ENCODE measurements at places on chromosomes 1 and 21.
A peak's percentile ranks its signal among the peaks of the same experiment; 100 is the strongest.

DNA sequence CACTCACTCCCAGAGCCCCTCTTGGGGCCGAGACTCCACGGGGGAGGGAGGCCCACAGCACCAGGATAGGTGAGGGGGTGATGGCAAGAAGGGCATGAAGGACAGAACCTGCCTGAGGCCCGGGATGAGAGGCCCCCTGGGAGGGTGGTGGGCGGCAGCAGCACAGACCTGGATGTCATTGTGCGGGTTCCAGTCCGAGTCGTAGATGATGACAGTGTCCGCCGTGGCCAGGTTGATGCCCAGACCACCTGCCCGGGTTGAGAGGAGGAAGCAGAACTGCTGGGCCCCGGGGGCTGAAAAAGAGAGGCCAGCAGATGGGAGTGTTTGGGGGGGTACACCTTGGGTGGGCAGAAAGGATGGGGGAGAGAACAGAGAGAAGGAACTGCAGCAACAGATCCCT is 50.1 kb downstream of the CHD5 start:
- DNase-seq = no peak
- peaks cover 8% of the 10 kb centered on the region for H3K4me1 ChIP-seq
- H3K36me3 ChIP-seq = no peaks in the 10 kb centered on the region
- H3K4me3 ChIP-seq = no peak overlapping the region

- no peaks in the 10 kb centered on the region for H3K36me3 ChIP-seq
- H3K4me3 ChIP-seq = no peak overlapping the region
Observed at GRCh38 chr1:70043804-70044203, 161.6 kb downstream of the LRRC40 start.

GRCh38 chr1:171654201-171654941 is 1.9 kb upstream of the MYOC start:
- H3K4me1 ChIP-seq = peaks cover 32% of the 10 kb centered on the region
- no peaks in the 10 kb centered on the region for H3K27me3 ChIP-seq
- H3K4me3 ChIP-seq = no peak overlapping the region

DNA sequence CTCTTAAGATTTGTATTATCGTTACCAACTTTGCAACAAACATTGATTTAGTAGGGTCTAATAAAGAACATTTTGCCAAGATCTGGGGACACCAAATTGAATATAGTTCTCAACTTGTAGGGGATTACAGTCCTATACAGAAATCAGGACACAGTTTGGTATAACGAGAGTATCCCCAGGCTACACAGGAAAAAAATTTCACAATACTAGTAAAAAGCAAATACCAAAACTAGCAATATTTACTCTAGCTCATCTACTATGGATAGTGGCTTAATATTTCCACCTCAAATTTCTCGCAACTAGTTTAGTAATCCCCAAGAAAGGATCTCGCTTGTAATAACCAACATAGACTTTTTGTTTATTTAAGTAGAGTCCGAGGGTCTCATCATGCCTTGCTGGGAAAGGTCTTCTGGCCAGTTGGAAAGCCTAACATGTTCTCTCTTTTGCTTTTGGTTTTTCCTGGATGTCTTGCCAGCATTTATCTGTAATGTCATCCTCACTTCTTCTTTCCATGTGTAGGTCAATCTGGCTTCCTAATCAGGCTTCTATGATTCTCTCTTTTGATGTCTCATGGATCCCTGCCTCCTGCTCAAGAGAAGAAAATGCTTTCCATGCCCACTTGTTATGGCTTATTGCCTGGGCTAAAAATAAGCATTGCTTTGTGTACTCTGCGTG is 104.7 kb upstream of the KCNK2 start:
- H3K36me3 ChIP-seq = no peaks in the 10 kb centered on the region
- H3K4me3 ChIP-seq = no peak overlapping the region
- H3K27me3 ChIP-seq = no peaks in the 10 kb centered on the region
- H3K4me1 ChIP-seq = no peaks in the 10 kb centered on the region
- no peak for DNase-seq
- H3K27ac ChIP-seq = no peak overlapping the region

GRCh38 chr1:43653339-43653738 is 3.4 kb downstream of the KDM4A start:
- H3K4me1 ChIP-seq = peaks cover 32% of the 10 kb centered on the region
- H3K36me3 ChIP-seq = peaks cover 7% of the 10 kb centered on the region
- no peak for DNase-seq
- H3K27ac ChIP-seq = no peak overlapping the region
- H3K4me3 ChIP-seq = no peak overlapping the region

GRCh38 chr1:231508497-231508896 is 20.0 kb upstream of the TSNAX start:
- no peak overlapping the region for H3K4me3 ChIP-seq
- H3K4me1 ChIP-seq = no peaks in the 10 kb centered on the region
- H3K27me3 ChIP-seq = no peaks in the 10 kb centered on the region
- no peak for DNase-seq
- peak overlapping the region; percentile 36 for H3K27ac ChIP-seq

- no peaks in the 10 kb centered on the region for H3K27me3 ChIP-seq
- H3K4me3 ChIP-seq = no peak overlapping the region
- DNase-seq = no peak
- no peak overlapping the region for H3K27ac ChIP-seq
- peaks cover 17% of the 10 kb centered on the region for H3K4me1 ChIP-seq
- no peaks in the 10 kb centered on the region for H3K36me3 ChIP-seq
Observed at GRCh38 chr1:17118268-17118667, 983 bp downstream of the PADI2 start.

- DNase-seq = no peak
- no peaks in the 10 kb centered on the region for H3K27me3 ChIP-seq
- no peaks in the 10 kb centered on the region for H3K4me1 ChIP-seq
- no peak overlapping the region for H3K27ac ChIP-seq
Observed at GRCh38 chr1:210557426-210558077, 228.8 kb downstream of the HHAT start.

- no peak for DNase-seq
- H3K27ac ChIP-seq = no peak overlapping the region
- H3K36me3 ChIP-seq = no peaks in the 10 kb centered on the region
- H3K4me3 ChIP-seq = no peak overlapping the region
Observed at GRCh38 chr1:236753516-236753915, 41.6 kb upstream of the MTR start.

DNA sequence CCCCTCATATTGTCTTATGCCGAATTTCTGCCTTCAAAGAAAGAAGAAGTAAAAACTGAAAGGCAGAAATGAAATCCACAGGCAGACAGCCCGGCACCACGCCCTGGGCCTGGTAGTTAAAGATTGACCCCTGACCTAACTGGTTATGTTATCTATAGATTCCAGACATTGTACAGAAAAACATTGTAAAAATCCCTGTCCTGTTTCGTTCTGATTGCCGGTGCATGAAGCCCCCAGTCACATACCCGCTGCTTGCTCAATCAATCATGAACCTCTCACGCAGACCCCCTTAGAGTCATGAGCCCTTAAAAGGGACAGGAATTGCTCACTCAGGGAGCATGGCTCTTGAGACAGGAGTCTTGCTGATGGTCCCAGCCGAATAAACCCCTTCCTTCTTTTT is 49.3 kb downstream of the JMJD4 start:
- no peak overlapping the region for H3K4me3 ChIP-seq
- H3K4me1 ChIP-seq = no peaks in the 10 kb centered on the region
- no peak overlapping the region for H3K27ac ChIP-seq
- H3K27me3 ChIP-seq = no peaks in the 10 kb centered on the region

GRCh38 chr1:213569816-213570150 is 418.0 kb upstream of the PROX1 start:
- no peaks in the 10 kb centered on the region for H3K27me3 ChIP-seq
- H3K4me1 ChIP-seq = no peaks in the 10 kb centered on the region
- no peaks in the 10 kb centered on the region for H3K36me3 ChIP-seq
- no peak overlapping the region for H3K27ac ChIP-seq

Data from vagina (tissue), 2 donors.